Activated T-cell treated with anti-CD3 and anti-CD28 coated beads, Interleukin-2, amount 50 U/mL, for 4 hours (primary cell): ENCODE measurements at places on chromosomes 3 and 15. TPM values are rescaled to one million over a fixed set of nuclear protein-coding genes. Genes with fewer than 3 reads are reported as not detected.

GRCh38 chr15:63258658-63259057 lies 18.7 kb upstream of the APH1B start:
- no peak for DNase-seq

GOLGA8G gene
- not detected for total RNA-seq

DNA sequence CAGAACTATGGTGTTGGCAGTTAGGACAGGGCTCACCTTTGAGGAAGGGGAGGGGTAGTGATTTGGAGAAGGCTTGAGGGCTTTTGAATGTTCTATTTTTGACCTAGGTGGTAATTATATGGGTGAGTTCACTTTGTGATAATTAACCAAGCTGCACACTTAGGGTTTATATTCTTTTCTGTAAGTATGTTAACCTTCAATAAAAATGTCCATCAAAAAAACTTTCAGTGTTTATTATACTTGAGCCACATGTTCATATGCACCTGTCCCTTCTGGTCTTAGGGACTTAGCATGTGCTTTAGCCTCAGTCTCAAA lies 28.4 kb downstream of the PDE8A start:
- no peak for DNase-seq

DNA sequence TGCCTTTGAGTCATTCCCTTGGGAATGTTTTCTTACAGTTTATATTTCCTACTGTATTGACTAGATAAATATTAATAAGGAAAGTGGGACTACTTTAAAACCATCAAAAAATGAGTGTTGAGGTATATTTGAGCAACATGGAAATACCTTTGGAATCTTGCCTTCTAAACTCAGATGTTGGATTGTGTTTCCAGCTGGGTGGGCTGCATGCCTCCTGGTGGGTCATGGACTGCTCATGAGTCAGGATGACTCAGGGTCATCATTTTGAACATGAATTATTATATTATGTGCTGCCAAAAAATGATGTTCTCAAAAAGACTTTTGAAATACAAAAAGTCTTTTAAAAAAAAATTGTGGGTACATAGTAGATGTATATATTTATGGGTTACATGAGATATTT lies 41.1 kb upstream of the APH1B start:
- no peak for DNase-seq

GRCh38 chr3:23162934-23163333 lies 40.2 kb upstream of the UBE2E2 start:
- no peak for DNase-seq
